ENCODE measurements at places on chromosomes 6 and 20. TPM values are rescaled to one million over a fixed set of nuclear protein-coding genes. Genes with fewer than 3 reads are reported as not detected.

GRCh38 chr20:13683833-13684232, 45.1 kb upstream of the TASP1 start:
- DNase-seq: no peak

GRCh38 chr20:52372169-52372568, 180.6 kb upstream of the ZFP64 start:
- no peak for DNase-seq

GRCh38 chr6:44225579-44226325, 2.4 kb downstream of the SLC29A1 start:
- no peak for DNase-seq

RBPJL gene
- not detected for total RNA-seq

- no peak for DNase-seq
Observed at GRCh38 chr6:66599541-66599940, 892.5 kb upstream of the EYS start.

CCN5 gene
- total RNA-seq: 0.20 TPM

RTEL1 gene
- total RNA-seq: 13.3 TPM

DNA sequence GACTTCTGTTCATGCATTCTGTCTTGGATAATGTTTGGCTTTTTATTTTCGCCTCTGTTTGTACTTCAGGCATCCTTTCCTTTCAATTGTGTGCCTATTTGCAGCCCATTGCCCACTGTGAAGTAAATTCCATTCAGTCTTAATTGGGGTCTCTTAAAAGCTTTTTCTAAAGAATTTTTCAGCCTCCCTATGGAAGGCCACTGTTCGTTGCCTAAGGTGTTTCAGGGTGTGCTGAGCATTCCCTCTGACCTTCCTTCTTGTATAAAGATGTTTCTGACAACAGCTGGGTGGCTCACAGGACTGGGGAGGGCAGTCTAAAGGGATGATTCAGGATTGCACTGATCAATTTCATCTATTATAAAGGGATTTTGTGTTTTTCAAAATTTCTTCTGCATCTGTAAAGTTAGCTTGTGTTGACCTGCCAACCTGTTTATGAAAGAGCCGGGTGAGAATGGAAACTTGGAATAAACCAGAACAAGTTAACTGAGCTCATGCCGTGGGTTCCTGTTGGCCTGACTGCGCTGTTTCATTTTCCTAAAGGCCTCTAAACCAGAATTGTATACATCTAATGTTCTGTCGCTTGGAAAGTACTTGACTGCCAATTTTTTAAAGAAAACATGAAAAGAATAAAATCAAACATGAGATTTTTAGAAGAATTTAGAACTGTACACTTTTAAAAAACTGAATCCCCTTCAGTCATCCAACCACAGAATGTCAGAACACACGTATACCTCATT, 14.3 kb downstream of the PHACTR2 start:
- DNase-seq: no peak

DNA sequence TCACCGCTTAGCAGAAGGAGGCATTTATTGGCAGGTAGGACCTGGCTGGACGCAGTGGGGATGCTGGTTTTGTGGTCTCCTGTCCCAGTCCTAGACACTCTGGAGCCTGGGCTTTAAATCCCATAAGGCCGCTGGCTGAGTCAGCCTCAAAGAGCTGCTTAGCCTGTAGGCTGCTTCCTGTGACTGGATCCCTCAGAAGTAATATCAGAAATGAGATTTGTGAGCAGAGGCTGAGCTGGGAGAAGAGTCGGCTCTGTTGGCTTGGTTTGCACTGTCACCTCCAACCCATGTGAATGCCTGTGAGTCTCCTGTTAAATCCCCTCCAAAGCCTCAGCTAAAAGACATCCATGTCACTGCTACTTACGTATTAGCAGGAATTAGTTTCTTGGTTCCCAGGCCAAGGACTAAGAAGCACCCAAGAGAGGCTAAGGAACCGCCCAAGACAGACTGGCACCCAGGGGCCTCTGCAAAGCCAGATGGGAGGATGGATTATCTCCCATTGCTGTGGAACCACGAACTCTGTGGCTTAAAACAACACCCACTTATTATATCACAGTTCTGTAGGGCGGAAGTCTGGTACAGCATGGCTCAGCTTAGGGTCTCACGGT, 289.4 kb downstream of the CDC5L start:
- no peak for DNase-seq

TNFRSF21 gene
- 6.7 TPM for total RNA-seq

ARMC12 gene
- not detected for total RNA-seq

All from skin of body (tissue), 3 donors.